ENCODE measurements at places on chromosomes 6 and 20.

- DNase-seq, result no peak
These were observed 93.6 kb upstream of the BHLHE23 start for GRCh38 chr20:63100174-63100925.

DNA sequence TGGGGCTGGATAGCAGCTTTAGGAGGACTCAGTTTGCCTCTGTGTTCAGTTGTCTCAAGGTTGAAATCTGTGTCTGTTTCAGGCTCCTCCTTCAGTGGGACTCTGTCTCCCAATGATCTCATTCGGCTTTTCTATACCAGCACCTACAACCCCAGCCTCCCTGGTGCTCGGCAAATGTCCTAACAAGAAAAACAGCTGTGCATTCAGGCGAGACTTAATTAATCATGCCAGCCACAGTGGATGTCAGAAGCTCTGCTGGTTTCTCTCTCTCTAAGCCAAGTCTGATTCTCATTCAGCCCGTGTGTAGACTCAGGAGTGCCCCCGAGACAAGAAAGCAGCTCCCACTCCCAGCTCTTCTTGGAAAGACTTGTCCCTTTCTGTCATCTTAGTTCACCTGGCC is 46.8 kb downstream of the SUN5 start:
- DNase-seq, result no peak

DNA sequence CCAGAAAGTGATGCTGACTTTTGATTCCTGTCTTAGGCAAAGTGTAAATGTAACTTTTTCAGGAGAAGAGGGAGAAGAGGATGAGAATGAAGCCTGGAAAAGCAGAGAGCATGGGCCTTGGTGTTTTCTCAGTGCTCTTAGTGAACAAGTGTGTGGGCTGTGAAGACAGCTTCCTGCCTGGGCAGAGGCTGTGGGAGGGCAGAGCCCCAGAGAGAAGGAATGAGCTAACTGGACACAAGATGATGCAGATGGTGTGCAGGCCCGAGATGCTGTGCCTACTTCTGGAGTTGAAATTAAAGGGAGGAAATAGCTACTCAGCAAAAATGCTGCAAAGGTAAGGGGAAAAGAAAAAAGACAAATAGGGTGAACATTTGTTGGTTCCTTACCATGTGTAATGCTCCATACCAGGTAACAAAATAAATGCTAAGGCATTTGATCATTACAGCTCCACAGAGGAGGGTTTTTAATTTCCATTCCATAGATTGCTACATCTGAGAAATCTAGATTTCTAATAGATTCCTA is 87.0 kb upstream of the CEP162 start:
- DNase-seq, result peak; percentile 33

DNA sequence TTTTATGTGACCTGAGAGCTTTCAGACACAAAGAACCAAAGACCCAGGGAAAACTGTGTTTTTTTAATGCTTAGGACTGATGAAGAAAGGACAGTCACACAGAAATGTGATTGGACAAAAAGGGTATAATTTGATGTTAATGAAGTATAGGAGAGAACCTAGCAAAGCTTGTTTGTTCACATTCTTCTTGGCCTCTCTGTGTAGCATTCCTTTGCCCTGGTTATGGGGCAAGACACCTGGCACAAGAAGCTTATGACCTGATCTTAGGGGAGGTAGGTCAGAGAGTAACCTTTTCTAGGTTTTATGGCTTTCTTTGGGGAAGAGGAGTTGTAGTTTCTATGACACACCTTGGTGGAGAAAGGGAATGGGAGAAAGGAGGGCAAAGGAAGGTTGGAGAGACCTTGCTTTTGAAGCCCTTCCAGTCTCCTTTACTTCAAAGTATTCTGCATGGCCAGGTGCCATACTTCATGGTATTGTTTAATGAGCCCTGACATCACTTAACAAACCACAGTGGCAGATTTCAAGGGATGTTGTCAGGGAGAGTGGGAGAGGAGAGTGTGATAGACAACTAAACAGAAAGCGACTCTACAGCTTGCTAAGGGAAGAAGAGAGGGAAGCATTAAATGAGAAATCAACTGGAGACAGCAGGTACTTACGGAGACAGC is 701.8 kb upstream of the FLRT3 start:
- DNase-seq, result no peak

- peak; percentile 44 for DNase-seq
These were observed 630 bp downstream of the PPP2R5D start for GRCh38 chr6:42984924-42985475.

DNA sequence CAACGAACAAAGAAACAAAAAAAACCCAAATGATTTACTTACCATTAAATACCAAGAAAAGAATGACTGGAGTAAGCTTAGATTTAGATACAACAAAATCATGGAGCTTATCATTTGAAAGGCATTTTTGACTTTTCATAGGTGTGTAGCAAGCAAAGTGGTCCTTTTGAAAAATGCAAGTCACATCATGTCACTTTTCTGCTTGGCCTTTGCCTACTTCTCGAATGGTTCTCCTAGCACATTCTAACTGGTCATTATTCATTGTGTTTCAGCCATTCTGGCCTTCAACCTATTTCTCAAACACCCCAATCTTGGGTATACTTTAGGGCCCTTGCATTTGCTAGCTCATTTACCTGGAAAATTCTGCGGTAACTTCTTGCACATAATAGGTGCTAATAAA is 22.6 kb downstream of the ASXL1 start:
- DNase-seq, result no peak

- DNase-seq, result no peak
These were observed 21.0 kb downstream of the SLC13A3 start for GRCh38 chr20:46630306-46630705.

- no peak for DNase-seq
These were observed 303.6 kb upstream of the SLC35B3 start for GRCh38 chr6:8738951-8739350.

- no peak for DNase-seq
These were observed 495.7 kb upstream of the JARID2 start for GRCh38 chr6:14750059-14750661.

DNA sequence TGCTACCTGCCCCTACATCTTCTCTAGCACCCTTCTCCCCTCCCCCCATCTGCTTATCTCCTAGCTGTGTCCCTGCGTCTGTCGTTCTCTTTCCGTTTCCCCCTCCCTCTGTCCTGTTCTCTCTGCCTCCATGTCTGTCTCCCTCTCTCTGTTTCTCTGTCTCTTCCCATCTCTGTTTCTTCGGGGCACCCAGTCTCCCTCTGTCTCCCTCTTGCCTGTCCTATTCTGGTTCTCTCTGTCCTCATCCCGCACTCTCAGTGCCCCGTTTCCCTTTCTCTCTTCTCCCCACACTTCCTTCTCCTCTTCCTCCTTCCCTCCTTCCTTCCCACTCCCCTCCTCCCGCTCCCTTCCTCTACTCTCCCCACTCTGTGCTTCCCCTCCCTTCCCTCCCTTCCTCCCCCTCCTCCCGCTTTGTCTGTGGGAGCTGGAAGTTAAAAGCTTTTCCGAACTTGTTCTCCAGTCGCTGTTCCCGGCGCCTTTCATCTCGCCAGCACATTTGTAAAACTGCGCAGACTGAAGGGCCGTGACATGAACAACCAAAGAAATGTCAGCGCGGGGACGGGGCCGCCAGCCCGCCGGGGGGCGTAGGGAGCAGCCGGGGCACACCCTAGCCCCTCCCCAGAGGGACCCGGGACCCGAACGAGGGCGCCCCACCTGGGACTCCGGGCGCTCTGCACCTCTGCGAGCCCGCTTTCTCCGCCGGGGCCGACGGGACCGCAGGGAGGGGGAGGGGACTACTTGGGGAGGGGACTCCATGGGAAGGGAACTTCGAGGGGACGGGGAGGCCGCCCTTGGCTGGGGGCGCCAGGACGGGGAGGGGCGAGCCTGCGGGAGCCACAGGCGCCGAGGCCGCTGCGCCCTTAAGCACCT is 4.0 kb upstream of the CDH22 start:
- no peak for DNase-seq

GRCh38 chr6:5623769-5624168 is 362.5 kb downstream of the FARS2 start:
- DNase-seq, result no peak

DNA sequence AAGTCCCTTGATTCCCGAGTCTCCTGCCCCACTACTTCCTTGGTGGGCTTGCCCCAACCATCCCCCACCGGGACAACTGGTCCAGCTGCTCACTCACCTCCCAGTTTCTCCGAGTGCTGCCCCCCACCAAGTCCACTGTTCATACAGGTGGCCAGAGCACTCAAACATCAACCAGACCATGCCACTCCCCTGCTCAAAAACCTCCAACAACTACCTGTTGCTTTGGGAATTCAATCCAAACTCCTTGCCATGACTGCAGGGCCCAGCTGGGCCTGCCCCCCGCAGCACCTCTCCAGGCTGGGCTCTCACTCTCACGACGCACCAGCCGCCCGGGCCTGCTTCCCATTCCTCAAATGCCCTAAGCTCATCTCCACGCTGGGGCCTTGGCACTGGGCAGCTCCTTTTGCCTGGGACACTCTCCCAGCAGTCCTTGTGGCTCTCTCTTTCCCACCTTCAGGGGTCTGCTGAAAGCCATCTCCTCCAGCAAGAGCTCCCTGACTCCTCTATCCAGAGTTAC is 97.5 kb downstream of the NFATC2 start:
- no peak for DNase-seq

GRCh38 chr6:45554591-45554990 is 176.9 kb upstream of the SUPT3H start:
- DNase-seq, result peak; percentile 29

GRCh38 chr20:54355631-54356280 is 119.6 kb upstream of the DOK5 start:
- DNase-seq, result no peak

DNA sequence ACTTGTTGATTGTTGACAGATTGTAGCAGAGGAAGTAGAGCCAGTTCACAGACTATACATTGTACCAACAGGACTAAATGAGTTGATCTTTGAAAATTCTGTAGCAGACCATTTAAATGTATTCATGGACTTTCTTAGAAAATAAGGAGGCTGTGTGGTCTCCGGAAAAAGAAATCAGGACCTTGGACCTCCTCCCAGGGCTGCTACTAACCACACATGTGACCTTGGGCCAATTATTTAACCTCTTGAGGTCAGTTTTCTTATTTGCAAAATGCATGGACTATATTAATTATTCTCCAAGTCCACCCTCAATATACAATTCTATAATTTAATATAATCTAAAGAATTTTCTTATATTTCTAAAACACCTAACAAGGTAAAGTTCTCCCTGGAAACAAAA is 492.0 kb upstream of the JAG1 start:
- DNase-seq, result no peak

GRCh38 chr6:39231521-39232243 is 2.4 kb upstream of the KCNK5 start:
- DNase-seq, result no peak
